ENCODE measurements at places on chromosomes 11 and 22. TPM values are rescaled to one million over a fixed set of nuclear protein-coding genes. Genes with fewer than 3 reads are reported as not detected.

The CENPM gene
- total RNA-seq: 32.7 TPM

The TRIM49 gene
- total RNA-seq: not detected

The OSBP2 gene
- 12.8 TPM for total RNA-seq

The TP53AIP1 gene
- not detected for total RNA-seq

The BTG4 gene
- total RNA-seq: not detected

The ADM2 gene
- total RNA-seq: 0.46 TPM

The C11orf52 gene
- under 0.01 TPM for total RNA-seq

The RAC2 gene
- 8.8 TPM for total RNA-seq

The GGT5 gene
- total RNA-seq: 1.4 TPM

The SMC1B gene
- not detected for total RNA-seq

The OR5P2 gene
- total RNA-seq: not detected

The MGAT3 gene
- total RNA-seq: under 0.01 TPM

The MYEOV gene
- total RNA-seq: 0.32 TPM

The LRRN4CL gene
- under 0.01 TPM for total RNA-seq

The PPFIA1 gene
- total RNA-seq: 27.2 TPM

The MUC6 gene
- not detected for total RNA-seq

The PPP6R3 gene
- 144 TPM for total RNA-seq

The PGA5 gene
- total RNA-seq: not detected

The CREB3L1 gene
- 0.32 TPM for total RNA-seq

The MS4A10 gene
- not detected for total RNA-seq

The SCARF2 gene
- total RNA-seq: 14.9 TPM

The TRIM51 gene
- not detected for total RNA-seq

The MUC2 gene
- not detected for total RNA-seq

The CRY2 gene
- total RNA-seq: 6.7 TPM

The KRTAP5-6 gene
- total RNA-seq: not detected

The TSPAN32 gene
- not detected for total RNA-seq

The TLCD5 gene
- total RNA-seq: 9.3 TPM

The CARD10 gene
- 27.5 TPM for total RNA-seq

The LRRC74B gene
- total RNA-seq: not detected

The TMEM135 gene
- total RNA-seq: 27.5 TPM

The DSCAML1 gene
- total RNA-seq: not detected

The CHKA gene
- total RNA-seq: 15.8 TPM

The MS4A3 gene
- total RNA-seq: not detected

The NOX4 gene
- total RNA-seq: 11.4 TPM

The PANX3 gene
- not detected for total RNA-seq

The C11orf42 gene
- total RNA-seq: not detected

The BDNF gene
- 8.5 TPM for total RNA-seq

The LINC01488 gene
- total RNA-seq: not detected

The DEPDC7 gene
- 0.91 TPM for total RNA-seq

The LRRC32 gene
- 23.9 TPM for total RNA-seq

The CTSW gene
- total RNA-seq: not detected

The FAM83F gene
- not detected for total RNA-seq

The BTBD18 gene
- not detected for total RNA-seq

The CD248 gene
- 0.65 TPM for total RNA-seq

The AKIP1 gene
- total RNA-seq: 35.4 TPM

The PLEKHB1 gene
- not detected for total RNA-seq

The SCGB1D2 gene
- not detected for total RNA-seq

The KDM4D gene
- total RNA-seq: 0.32 TPM

The RCOR2 gene
- total RNA-seq: 0.65 TPM

The ELF5 gene
- not detected for total RNA-seq

The DEUP1 gene
- total RNA-seq: not detected

The ART5 gene
- not detected for total RNA-seq

The ADSL gene
- total RNA-seq: 201 TPM

The RIMBP3C gene
- under 0.01 TPM for total RNA-seq

Data from epithelial cell of umbilical artery (primary cell).